ENCODE measurements at places on chromosomes 11 and 22.

GRCh38 chr22:47055921-47056320 is 293.5 kb downstream of the TBC1D22A start:
- no peak for DNase-seq

DNA sequence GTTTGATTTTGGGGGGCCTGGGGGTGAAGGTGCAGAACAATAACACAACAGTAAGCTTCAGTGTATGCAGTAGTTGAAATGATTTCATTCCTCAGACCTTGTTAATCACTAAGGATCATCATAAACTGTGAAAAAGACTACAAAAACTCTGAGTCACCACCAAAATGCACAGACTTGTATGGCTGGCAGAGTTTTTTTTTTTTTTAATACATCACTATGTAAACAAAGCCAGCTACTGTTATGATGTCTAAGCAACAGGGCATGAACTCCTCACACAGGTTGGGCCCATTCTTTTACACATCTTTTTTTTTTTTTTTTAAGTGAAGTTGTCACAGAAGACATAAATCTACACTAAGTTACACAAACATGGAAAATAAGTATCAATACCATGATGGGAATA is 311.9 kb downstream of the GUCY1A2 start:
- peak; percentile 85 for DNase-seq

- no peak for DNase-seq
These were observed 3.5 kb downstream of the YIF1A start for GRCh38 chr11:66285250-66285947.

DNA sequence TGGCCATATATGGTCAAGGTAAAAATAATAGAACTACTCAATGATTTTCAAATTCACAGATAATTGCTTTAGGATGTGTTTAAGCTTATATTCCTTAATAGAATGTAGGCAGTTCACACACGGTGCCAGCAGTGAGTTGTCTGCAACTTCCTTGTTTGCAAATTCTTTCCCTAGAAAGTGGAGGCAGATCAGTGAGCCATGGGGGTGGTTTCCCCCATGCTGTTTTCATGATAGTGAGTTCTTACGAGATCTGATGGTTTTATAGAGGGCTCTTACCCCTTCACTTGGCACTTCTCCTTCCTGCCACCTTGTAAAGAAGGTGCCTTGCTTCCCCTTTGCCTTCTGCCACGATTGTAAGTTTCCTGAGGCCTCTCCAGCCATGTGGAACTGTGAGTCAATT is 111.8 kb upstream of the LMO1 start:
- DNase-seq = no peak

DNA sequence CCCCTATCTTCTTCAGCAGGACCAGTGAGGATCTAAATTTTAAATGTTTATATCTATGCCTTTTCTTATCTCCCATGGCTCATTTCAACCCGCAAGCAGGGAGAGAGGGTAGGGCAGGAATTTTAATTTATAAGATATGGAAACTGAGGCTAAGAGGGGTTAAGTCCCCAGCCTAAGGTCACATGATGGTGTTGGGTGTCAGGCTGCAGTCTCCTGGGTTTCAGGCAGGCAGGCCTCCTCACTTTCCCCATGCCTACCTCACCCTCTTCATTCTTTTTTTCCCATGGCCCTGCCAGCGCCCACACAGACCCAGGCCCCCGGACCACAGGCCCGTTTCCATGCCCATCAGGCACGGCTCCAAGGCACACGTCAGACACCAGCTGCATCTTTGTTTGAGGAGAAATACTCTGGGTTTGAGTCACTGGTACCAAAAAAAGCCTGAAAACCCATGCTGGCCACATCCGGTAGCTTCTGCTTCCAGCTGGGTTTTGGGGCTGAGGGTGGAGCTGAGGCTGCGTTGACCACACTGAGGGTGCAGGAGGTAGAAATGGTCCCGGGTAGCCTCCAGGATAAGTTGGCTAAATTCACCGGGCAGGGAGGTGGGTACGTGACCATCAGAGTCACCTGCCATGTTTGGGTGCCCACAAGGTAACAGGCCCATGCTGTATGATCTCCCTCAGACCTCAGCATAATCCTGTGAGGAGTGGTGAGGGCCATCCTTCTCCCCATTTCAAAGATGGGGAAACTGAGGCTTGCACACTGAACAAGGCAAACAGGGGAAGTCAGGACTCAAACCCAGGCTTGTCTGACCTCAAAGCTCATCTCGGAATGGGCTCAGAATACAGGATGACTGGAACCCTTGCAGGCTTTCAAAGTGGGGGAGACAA is 7.5 kb downstream of the CRYBB1 start:
- no peak for DNase-seq

GRCh38 chr11:1770061-1770460 is 6.3 kb upstream of the CTSD start:
- no peak for DNase-seq

DNA sequence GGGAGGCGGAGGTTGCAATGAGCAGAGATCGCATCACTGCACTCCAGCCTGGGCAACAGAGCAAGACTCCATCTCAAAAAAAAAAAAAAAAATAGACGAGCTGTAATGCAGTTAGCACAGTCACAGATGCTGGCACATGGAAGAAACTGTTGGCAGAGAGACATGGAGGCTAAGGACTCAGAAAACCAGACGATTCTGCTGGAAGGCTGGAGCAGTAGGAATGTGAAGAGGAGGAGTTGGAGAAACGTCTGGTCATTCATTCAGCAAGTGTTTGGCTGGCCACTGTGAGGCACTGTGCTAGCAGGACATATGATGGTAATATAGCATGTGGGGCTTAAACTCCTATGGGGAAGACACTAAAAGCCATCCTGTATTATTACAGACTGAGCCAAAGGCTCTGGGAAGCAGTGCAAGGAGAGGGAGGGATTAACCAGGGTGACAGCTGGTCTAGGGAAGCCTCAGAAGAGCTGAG is 5.0 kb downstream of the UQCR10 start:
- no peak for DNase-seq

GRCh38 chr11:130762638-130763037 is 153.6 kb downstream of the SNX19 start:
- no peak for DNase-seq

GRCh38 chr11:106998116-106998915 is 20.0 kb downstream of the GUCY1A2 start:
- DNase-seq = no peak

DNA sequence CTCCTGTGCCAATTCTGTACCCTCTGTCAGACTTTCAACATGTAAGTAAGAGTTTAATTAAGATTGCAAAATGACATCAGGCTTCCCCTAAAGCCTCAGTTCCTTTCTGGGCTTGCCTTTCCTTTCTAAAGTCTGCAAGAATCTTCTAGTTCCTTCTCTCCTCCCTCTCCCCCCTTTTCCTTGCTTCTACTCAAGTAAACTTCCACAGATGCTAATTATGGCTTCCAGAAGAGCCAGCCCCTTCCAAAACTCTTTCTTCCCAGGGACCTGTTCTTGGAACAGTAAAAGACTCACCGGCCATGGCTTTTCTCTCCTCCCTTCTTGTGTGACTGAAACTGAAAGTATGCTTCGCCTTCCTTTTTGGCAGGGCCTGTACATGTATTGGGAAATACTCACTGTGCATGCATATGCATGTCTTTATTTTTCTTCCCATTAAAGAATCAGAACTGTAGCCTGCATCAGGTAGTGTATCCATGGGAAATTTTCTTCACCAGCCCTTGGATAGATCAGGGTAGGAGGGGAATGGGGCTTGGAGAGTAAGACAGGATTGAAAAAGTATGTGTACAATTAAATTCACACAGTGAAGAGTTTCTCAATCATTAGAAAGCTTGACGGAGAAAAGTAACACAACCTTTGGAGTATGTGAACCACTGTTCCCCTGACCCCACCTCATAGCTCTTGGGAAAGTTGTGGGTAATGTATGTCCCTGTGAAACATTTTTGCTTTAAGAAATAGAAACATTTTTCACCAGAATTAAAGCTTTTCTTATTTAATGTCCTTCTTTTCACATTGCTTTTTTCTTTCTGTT is at the start of gene CASP1:
CASP1 (minus strand) TSS at position 332 of the 808 bp plus-strand sequence; CDS start at position 301, 31 bp downstream.
- no peak for DNase-seq

- DNase-seq = no peak
These were observed 29.7 kb downstream of the SLN start for GRCh38 chr11:107682171-107682570.

- no peak for DNase-seq
These were observed 13.7 kb downstream of the MFNG start for GRCh38 chr22:37472418-37473006.

DNA sequence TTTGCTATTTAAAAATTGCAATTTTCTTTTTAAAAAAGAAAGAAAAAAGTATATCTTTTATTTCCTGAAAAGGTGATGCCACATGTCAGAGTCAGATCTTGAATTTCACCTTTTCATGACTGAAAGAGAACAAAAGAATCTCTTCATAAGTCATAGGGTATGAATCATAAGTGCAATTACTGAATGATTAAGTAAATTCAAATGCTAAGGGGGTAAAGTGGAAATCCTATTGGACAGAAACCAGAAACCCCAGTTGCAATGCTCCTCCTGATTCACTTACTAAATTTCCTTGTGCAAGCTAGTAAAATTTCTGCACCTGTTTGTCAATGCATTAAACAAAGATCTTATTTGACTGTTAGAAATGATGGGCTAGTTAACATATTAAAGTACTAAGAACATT is 8.2 kb upstream of the PRRG4 start:
- no peak for DNase-seq

GRCh38 chr22:22036588-22036987 is 54.0 kb upstream of the TOP3B start:
- DNase-seq = no peak

GRCh38 chr11:59783632-59784090 is 26.9 kb downstream of the MRPL16 start:
- no peak for DNase-seq

- no peak for DNase-seq
These were observed 22.7 kb downstream of the NAV2 start for GRCh38 chr11:19735157-19735908.

DNA sequence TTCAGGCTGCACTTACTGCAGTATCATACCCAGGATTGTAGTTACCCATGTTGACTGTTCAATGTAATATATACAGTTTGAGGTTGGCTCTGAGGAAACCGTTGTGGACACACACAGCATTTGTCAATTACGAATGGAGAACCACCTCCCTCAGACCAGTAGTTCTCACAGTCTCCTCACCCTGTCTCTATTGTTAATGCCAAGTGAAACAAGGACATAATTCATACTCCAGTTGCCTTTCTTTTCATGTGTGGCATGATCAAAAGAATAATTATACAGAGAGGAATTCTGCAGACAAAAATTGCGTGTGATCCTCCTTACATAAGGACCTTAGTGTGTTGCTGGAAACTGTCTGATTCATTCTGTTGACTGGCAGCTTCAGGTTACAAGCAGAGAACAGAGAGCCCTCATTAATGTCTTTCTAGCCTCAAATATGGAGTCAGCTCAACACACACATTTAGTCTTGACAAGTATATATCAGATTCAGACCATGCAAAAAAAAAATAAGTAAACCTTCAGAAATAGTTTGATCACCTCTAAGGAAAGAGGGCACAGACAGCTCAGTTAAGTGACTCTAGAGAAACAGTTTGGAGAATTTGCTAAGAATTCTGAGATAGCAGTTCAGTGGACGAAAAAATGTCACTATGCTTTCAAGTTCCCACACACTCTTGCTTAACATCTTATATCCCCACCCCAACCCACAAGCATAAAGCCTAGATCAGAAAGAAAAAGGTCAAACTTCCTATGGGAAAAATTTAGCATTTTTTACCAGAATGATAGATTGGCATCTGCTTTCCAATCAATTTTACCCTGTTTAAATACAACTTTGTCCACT is 96.1 kb downstream of the MAML2 start:
- DNase-seq = no peak

DNA sequence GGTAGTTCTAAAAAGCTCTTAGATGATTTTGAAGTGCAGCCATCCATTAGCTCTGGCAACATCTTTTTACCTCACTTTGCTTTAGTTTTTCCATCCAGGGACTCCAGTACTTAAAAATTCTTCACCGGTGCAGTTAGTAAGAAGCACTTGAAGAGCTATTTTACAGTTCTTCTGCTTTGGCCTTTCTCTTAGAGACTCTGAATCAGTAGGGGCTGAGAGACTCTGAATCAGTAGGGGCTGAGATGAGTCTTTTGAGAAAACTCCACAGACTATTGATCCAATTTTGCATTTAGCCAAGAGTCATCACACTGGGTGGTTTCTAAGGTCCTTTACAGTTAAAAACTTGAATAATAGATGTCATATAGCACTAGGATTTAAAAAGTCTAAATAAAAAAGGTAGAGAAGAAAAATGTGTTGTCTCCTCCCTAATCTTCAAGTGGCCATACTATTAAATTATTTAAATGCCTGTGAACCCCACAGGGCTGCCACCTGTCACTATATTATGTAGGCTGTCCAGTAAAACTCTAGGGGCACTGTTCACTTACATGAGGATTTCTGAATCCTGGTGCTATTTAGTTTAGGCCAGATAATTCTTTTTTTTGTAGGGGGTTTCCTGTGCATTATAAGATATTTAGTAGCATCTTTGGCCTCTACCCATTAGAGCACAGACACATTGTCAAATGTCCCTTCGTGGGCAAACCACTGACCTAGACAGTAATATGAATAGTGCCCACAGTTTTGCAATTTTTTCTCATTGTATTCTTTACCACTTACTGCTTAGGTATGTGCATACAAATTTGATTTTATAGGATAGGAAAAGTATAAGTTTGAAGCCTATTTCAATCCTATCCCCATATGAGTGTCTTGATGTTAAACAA is 26.3 kb upstream of the HIKESHI start:
- DNase-seq = no peak

GRCh38 chr11:70882716-70883085 is 369.7 kb downstream of the SHANK2 start:
- no peak for DNase-seq

DNA sequence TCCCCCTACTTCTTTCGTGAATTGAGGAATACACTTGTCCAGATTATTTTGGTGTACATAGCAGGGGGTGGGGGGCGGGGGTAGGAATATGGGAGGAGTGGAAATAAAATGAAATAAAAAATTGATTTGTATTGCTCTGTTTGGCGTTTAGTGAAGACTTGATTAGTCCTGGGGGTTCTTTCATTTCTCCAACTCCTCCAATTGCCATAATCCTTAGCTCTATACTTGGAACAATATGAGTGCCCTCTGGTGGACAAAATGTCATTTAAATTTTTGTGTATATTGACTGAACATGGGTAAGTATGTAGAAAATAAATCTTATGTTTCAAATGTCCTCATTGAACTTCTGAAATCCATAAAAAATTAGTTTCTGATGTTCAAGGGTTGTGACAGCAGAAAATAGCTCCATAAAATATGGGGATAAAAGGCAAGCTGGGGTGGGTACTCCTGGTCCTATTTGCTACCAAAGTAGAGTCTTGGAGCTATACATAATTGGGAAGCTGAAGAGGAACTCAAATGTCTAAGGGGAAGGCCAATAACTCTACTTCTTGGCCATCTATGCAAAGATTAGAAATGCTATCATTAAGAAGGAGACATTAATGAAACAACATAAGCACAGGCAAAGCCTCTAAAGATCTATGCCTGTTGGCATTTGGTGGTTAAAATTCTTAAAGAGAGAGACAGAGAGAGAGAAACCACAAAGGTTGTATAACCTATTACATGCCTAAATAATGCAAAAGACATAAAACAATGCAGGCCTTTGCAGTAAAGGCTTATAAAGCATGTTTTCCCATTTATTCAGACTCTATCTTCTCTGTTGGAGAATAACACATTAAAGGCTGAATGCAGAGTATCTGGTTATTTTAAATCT is 421.6 kb downstream of the METTL15 start:
- DNase-seq = no peak

GRCh38 chr22:47011131-47011858 is 248.8 kb downstream of the TBC1D22A start:
- DNase-seq = no peak
